ENCODE measurements at places on chromosomes 3 and 15.

- peak; percentile 53 for DNase-seq
Observed at GRCh38 chr3:107062787-107063186, 314.5 kb upstream of the CCDC54 start.

DNA sequence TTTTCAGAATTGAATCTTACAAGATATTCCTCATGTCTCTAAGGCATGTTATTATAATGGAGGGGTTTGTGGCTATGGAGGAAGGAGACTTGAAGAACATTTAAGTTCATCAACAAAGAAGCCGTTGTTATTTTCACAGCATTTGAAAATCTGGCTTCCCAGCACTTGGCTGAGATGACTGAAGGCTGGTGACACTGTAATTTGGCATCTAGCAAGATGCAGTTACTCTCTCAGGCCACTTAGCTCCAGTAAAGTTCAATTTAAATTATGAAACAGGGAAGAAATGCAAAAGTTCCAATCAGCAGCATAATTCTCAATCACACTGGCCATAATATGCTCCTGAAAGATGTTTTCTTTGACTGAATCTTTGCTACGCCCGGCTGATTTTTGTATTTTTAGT lies 139.4 kb upstream of the NUDT16 start:
- DNase-seq = no peak

GRCh38 chr15:67413770-67414390 lies 107.1 kb upstream of the C15orf61 start:
- peak; percentile 90 for DNase-seq

DNA sequence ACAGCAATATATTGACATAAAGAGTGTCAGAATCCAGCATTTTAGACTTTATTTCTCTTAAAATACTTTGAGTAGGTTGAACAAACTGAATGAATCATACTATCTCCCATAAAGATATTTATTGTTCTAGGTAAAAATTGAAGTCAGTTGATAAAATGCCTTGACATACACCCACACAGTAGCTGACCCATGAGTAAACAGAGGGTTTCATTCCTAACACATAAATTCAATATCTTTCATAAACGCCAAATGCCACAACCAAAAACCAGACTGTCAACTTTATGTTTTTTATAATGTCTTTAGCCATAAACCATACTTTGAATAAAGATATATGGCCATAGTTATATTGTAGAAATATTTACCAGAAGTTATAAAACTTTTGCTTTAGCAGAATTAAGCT lies 742.4 kb downstream of the NAALADL2 start:
- DNase-seq = peak; percentile 20

DNA sequence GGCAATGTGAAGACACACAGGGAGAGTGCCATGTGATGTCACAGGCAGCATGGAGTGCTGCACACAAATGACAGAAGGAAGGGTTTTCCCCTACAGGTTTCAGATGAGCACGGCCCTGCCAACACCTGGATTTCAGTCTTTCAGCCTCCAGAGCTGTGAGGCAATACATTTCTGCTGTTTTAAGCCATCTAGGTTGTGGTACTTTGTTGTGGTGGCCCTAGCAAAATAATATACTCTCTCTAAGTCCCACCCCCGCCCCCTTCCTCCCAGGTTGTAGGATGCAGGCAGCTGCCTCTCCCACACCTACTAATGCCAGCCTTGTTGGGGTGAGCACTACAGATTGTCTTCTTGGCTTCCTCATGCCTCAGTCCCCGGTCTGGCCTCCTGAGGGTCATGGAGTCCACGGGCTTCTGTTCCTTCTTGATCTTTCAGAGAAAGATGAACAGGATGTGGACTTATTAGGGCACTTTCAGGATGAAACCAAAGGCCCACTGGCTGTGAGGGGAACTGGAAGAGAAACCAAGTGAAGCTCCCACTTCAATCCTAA lies 180.0 kb downstream of the CD47 start:
- no peak for DNase-seq

DNA sequence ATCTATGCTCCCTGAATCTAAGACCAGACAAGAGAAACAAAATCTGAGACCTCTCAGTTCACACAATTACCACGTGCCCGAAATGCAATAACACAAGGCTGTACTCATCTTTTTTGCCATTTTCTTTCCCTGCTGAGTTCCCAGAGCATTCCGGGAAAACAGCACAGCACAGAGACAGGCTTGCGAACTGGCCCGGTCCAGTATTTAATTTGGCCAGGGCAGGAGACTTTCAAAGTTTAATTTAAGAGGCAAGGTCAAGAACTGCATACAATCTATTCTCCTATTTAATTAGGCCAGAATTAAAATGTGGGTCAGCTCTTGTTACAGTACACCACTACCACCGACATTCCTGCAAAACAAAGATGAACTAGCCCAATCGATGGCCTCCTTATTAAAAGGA lies 87.5 kb upstream of the SNRPA1 start:
- no peak for DNase-seq

GRCh38 chr3:179229177-179229576 lies 21.7 kb downstream of the KCNMB3 start:
- no peak for DNase-seq

GRCh38 chr15:27292641-27293040 lies 321.7 kb downstream of the GABRG3 start:
- DNase-seq = no peak

GRCh38 chr3:137787529-137787928 lies 23.4 kb downstream of the SOX14 start:
- DNase-seq = no peak

DNA sequence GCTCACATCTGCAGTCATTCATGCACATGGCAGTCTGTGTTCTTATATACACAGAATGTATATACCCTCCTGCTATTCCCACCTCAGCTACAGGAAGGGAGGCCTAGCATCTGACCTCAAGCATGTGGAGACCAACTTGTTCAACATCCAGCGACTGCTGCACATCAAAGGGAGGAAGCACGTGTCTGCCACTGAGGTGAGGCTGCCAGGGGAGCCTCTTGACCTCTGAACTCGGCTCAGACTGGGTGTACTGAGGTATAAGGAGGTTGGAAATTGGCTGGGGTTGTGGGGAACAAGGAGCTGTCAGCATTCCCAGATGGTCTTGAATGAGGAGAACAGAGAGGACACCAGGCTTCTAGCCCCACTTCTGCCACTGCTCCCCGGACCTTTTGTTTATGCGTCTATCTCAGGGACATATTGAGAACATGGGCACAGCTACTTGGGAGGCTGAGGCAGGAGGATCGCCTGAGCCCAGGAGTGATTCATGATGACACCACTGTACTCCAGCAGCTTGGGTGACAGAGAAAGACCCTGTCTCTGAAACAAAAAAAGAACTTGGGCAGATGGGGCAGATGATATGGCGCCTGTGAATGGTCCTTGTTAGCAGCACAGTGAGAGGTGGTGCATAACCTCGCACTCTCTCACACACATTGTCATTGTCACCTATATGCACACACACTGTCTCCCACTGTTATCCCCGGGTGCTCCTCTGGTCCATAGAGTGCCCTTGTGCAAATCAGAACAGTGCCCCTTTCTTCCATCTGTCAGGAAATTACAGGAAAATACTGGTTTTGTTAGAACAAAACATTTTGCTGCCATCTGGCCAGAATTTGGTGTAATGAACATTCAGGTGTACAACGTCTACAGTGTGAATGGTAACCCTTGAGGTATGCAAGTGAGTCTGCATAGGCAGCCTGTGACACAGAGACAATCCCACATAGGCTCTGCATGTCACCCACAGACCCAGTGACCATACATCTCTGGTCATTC lies 5.4 kb downstream of the VILL start:
- DNase-seq = no peak

GRCh38 chr3:138180375-138181029 lies 5.8 kb upstream of the DBR1 start:
- peak; percentile 45 for DNase-seq

GRCh38 chr3:167684388-167684993 lies 30.7 kb upstream of the WDR49 start:
- peak; percentile 63 for DNase-seq

DNA sequence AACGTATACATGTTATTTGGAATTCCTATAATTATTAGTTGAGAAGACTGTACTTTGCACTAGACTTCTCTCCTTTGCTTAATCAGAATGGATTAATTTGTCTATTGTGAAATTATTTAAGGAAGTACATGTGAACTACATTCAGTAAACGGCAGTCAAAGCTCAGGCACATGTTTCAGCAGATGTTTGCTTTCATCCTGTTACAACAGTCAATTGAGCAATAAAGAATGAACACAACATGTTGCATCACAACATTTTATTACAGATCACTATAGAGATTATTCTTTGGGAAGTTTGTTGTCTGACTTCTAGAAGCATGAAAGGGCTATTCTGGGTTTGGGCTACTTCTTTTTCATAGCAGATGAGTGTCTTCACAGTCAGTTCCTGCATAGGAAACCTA lies 39.2 kb downstream of the RAB27A start:
- DNase-seq = peak; percentile 51

DNA sequence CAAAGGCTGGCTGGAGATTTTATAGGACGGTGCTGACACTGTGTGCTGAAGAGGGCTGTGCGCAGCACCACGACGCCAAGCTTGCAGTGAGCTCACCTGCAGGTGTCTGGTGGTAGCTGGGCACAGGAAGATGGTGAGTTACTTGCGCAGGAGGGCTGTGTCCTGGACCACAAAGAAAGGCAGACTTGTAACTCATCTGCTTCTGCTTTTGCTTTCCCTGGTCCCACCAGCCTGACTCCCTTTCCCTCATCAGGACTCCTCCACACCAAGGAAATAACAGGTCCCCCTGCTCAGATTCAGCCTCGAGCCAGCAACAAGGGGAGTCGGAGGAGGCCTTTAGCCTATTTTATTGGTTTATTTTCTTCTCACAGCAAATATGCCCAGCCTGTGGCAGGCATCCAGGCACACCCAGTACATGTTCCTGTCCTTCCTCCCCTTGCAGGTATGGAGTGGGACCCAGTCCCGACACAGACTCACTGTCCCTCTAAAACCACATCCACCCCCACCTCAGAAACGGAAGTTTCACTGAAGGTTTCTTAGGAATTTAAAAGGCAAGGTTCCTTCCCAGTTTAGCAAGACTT lies 35.6 kb upstream of the FLNB start:
- no peak for DNase-seq

GRCh38 chr3:194128202-194128918 lies 7.6 kb upstream of the HES1 start:
- peak; percentile 26 for DNase-seq
